ENCODE measurements at places on chromosomes 11 and 22.

DNA sequence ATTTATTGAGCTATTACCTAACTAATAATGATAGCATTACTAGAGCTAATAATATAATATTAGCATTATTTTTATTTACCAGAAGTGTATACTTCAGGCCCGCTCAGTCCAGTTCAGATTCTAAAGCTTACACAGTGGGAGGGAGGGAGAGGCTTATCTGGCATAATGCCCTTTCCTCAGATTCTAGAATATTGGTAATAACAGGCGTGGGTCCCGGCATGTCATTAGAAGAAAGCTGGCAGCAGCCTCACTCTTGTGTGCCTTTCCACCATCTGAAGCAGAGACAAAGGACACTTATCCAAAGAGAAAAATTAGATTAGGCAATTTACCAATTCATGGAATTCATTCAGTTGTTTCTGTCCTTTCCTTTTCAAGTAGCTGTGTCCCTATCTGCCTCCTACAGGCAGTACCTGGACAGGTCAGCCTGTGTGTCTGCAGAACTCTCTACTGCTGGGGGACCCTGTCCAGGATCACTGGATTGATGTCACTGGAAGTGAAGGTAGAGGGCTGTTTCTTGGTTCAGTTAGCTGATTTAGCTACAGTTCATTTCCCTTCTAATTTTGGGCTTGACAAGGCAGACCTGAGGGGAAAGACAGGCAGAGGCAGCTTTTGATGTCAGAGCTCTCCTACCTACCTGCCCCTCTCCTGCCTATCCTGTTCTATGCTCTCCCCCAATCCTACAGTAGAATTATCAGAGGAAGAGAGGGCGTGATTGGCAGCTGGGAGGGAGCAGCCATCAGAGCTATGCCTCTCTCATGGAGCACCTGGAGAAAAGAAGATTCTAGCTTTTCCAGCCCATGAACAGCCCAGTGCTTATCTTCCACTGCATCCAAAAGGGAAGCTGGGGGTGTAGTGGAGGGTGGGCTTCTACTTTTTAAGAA lies 20.3 kb upstream of the CCDC90B start:
- DNase-seq, result no peak

DNA sequence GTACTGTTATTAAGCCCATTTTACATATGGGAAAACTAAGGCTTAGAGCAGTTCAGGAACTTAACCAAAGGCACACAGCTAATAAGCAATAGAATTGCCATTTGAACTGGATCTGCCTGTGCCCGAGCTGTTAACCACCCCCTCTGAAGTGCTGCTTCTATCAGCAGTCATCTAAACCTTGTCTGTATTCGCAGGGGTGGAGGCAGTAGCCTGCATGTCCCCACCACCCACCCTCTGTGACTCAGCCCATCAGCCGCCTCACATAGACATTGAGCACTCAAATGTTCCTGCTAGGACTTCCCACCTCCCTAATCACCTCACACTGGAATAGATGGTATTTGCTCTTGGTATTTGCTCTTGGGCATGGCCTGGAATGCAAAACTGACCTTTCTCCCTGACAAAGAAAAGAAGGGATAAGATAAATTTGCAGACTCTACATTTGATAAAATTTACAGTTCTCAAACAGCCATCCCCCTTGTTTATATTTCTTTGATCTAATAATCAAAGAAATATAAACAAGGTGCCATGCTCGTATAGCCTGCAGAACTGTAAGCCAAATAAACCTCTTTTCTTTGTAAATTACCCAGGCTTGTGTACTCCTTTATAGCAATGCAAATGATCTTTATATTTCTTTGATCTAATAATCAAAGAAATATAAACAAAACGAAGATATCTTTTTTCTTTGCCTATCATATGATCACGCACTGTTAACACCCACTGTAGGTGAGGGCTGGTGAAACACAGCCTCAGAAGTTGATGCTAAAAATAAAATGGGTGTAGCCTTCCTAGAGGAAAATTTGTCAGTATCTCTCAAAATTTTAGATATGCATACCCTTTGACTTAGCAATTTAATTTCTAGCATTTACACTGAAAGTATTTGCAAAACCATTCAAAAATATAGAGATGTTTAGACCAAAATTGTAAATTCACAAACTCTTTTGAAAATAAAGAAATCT lies 15.9 kb downstream of the DKK3 start:
- no peak for DNase-seq

DNA sequence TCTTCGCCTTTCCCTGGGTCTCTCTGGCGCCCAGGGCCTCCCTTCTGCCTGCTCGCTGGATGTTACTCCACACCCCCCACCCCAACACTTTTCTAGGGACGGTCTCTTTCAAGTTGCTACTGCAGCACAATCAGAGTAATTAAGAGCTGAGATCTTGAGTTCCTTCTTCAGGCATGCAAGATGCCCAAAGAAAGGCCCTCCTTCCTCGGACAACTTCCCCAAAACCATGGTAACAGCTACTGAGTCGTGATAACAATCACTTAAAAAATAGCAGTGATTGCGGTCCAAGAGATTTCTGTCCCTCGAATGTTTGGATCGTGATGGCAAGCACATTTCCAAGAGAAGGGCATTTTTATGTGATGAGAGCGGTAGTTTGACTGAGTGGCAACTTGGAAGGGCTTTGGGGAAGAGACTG lies 638 bp upstream of the TENM4 start:
- DNase-seq, result no peak

DNA sequence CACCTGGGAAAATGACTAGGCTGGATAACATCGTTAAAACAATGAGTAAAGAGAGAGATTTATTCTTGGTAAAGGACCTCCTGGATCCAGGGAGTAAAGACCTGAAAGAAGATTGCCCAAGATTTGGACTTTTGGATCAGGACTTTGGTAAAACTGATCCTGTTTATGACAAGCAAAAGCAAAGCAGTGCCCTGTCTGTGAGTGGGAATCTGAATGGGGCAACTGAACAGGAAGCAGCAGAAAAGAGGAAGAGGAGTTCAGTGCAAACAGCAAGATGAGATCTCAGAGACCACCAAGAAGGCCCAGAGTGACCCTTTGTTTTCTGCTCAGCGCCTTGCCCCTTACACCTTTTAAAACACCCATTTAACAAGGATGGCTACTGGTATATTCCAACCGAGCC lies 122.0 kb downstream of the VPREB1 start:
- DNase-seq, result no peak

- DNase-seq, result no peak
Observed at GRCh38 chr11:93700830-93701229, 39.3 kb downstream of the CEP295 start.

Measured in activated gamma-delta T cell treated with Interleukin-2 at 50 U/mL for 16 hours (primary cell).